Osteoblast (primary cell): ENCODE measurements at places on chromosomes 3 and 15. TPM values are rescaled to one million over a fixed set of nuclear protein-coding genes. Genes with fewer than 3 reads are reported as not detected.

GRCh38 chr3:48435774-48436476 is 4.0 kb downstream of the CCDC51 start:
- H3K4me1 ChIP-seq: peaks cover 15% of the 10 kb centered on the region
- no peak overlapping the region for H3K27ac ChIP-seq
- H3K4me3 ChIP-seq: no peak overlapping the region
- H3K36me3 ChIP-seq: peaks cover 21% of the 10 kb centered on the region

- H3K27ac ChIP-seq: no peak overlapping the region
- no peaks in the 10 kb centered on the region for H3K36me3 ChIP-seq
- DNase-seq: no peak
- H3K4me1 ChIP-seq: no peaks in the 10 kb centered on the region
- H3K4me3 ChIP-seq: no peak overlapping the region
- H3K27me3 ChIP-seq: no peaks in the 10 kb centered on the region
Measured at GRCh38 chr3:103195216-103195615, 760.4 kb downstream of the ZPLD1 start.

GRCh38 chr15:91961357-91961756 is 107.8 kb downstream of the SLCO3A1 start:
- no peaks in the 10 kb centered on the region for H3K36me3 ChIP-seq
- no peak for DNase-seq
- no peaks in the 10 kb centered on the region for H3K27me3 ChIP-seq

GRCh38 chr15:27059610-27060202 is 88.7 kb downstream of the GABRG3 start:
- H3K4me3 ChIP-seq: no peak overlapping the region
- no peaks in the 10 kb centered on the region for H3K27me3 ChIP-seq
- DNase-seq: no peak

PAQR5 gene
- total RNA-seq: 1.1 and 1.5 TPM in 2 replicates

DNA sequence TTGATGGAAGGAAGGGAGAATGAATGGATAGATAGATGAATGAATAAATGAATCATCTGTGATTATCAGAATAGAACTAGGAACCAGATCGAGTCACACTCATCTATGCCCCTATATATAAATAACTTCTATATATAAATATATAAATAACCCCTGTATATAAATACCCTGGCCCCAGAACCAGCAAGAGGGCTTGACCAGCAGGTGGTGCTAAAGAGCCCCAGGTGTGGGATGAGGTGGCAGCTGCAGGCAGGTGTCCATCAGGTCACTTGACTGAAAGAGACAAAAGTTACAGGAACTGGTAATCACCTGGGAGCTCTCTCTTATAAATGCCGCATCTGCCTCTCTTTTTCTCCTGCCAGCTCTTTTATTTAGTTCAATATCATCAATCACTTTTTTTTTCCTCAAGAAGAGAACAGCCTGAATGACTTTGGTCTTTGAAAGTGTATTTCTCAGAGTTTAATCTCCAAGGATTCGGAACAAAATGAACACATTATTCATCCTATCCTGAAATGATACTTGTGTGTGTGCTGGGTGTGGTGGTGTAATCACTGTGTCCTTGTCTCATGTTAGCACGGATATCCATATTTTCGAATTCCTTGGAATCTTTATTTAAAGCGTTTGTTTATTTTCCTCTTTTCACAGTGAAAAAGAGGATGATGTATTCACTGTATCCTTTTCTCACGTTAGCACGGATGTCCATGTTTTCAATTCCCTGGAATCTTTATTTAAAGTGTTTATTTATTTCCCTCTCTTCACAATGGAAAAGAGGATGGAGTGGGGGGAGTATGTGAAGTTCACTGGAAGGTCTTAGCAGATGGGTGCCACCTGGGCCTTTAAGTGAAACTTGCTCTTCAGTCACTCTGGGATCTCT is 35.4 kb upstream of the ATG7 start:
- no peaks in the 10 kb centered on the region for H3K27me3 ChIP-seq
- H3K36me3 ChIP-seq: no peaks in the 10 kb centered on the region
- H3K4me3 ChIP-seq: no peak overlapping the region
- peak overlapping the region; percentile 95 for H3K27ac ChIP-seq
- peaks cover 27% of the 10 kb centered on the region for H3K4me1 ChIP-seq
- no peak for DNase-seq
